ENCODE measurements at places on chromosomes 6 and 20.

DNA sequence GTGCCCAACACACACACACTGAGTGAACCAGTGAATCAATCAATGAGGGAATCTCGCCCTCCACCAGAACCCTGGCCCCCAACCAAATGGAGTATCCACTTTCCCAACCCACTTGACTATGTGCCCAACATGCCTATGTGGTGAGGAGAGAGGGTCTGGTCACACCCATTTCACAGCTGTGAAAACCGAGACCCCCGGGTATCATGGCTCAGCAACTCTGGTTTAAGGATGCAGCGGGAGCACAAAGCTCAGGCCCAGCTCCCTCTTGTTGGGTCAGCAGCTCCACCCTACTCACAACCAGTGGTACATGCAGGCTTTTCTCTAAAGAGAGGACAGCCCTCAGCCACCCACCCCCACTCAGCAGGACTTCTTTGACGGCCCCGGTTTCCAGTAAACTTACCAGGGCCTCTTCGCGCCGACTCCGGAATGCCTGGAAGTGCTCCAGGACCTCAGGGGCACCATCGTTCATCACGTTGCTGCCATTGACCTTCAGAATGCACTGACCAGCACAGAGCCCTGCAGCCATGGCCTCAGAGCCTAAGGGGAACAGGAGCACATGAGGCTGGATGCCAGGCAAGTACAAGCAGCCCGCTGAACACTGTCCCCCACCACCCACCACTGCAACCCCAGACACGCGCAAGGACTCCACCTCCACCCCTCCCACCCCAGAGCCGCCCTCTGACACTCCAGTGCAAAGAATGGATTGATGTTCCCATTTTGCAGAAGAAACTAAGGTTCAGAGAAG lies 174.7 kb downstream of the PREX1 start:
- DNase-seq = no peak

DNA sequence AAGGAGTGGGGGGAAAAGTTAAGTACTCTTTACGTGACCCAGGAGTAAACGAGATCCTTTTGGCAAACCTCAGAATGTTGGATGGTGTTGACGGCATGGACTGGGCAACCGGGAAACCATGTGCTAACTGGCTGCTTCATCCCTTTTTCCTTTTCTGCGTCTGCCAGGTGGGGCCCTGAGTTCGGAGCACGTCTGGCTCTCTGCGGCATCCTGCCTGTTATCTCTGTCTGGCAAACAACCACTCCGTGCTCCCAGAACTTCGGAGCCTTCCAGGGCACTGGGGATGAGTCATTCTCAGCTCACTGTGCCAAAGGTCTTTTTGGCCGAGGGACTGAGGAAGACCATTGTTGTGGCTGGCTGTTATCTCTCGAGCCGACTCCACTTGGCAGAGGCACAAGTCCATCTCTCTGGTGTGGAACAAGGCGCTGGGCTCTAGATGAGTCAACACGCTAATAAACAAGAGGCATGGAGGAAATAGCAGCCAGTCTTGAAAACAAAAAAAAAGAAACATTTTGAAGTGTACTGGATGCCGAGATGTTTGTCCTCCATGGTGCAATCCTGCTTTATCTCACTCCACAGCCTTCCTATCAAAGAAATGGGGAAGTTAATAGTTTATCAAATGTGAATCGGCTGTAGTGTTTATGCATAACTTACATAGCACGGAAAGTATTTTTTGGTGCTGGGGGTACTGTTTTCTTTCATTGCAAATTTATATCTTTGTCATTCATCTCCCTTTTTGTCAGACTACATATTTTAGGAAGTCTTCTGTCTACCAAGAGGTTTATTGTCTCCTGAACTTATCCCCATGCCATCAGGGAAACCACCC lies 64.6 kb upstream of the TXNDC5 start:
- DNase-seq = peak; percentile 77

DNA sequence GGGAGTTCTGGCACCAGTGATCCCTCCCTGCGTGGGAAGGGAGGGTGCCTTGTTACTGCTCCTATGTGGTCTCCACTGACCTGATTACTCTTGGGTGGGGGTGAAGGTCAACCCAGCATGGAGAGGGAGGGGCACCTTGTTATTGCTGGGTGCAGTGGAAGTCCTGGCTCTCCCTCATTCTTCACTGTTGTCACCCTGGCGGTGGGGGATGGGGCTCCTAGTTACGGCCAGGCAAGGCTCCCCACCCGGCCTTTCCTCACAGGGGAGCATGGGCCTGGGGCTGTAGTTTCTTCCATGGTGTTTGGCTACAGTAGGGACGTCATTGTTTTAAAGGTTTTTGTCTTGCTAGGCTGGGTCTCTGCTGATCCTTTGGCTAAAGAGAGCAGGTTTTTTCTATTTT lies 40.8 kb downstream of the PACSIN1 start:
- DNase-seq = peak; percentile 17

DNA sequence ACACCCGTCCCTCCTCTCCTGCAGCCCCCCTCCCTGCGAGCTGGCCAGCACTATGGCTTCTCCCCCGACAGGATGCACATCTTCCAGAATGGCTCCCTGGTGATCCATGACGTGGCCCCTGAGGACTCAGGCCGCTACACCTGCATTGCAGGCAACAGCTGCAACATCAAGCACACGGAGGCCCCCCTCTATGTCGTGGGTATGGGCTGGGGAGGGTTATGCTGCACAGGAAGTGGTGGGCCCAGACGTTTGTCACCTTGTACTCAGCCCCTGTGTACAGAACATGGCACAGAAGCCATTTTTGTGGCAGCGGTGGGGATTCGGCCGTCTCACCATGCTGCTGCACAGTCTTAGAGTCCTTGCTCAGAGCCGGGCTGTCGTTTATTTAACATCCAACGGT lies 29.0 kb upstream of the SRF start:
- no peak for DNase-seq

DNA sequence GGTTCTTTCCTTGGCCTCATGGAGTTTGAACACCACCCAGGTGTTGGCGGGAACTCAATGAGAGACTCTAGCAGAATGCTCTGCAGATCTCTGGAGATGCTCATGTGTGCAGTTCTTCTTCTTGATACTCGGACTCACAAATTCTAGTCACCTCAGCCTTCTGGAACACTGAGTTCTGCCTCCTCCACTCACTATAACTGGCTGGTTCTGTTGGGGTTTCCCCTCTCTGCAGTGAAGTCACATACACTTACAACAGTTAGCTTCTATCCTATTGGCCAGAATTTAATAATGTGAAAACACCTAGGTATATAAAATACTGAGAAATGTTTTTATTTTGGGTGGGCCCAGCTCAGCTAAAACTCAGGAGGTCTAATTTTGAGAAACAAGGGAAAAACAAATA lies 109.6 kb upstream of the HIVEP1 start:
- DNase-seq = no peak

- DNase-seq = no peak
Measured at GRCh38 chr20:25281541-25281991, 33.7 kb downstream of the PYGB start.

- no peak for DNase-seq
Measured at GRCh38 chr6:79812195-79812594, 135.2 kb downstream of the ELOVL4 start.

GRCh38 chr6:40897390-40898003 lies 141.5 kb downstream of the UNC5CL start:
- DNase-seq = no peak

DNA sequence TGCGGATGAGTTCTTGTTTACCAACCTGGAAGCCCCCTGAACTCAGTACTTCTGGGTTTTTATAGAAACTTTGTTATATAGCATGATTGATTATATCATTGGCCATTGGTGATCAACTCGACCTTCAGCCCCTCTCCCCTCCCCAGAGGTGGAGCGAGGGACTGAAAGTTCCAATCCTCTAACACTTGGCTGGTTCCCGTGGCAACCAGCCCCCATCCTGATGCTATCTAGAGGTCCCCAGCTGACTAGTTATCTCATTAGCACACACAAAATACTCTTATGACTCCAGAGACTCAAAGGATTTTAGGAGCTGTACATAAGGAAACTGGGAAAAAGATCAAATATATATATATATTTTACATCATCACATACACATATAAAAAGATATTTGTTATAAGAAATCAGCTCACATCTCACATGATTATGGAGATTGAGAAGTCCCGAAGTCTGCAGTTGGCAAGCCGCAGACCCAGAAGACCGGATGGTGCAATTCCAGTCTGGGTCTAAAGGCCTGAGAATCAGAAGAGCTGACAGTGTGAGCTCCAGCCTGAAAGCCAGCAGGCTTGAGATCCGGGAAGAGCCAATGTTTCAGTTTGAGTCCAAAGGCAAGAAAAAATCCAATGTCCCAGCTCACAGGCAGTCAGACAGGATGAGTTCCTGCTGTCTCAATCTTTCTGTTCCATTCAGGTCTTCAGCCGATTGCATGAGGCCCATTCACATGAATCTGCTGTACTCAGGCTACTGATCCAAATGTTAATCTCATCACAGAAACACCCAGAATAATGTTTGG lies 179.3 kb upstream of the DTNBP1 start:
- DNase-seq = no peak
